Activated naive CD8-positive, alpha-beta T cell treated with anti-CD3 and anti-CD28 coated beads, Interleukin-2, amount 10 ng/mL, durations not matched to agents 7 days and 5 days (primary cell): ENCODE measurements at places on chromosomes 2 and 18. TPM values are rescaled to one million over a fixed set of nuclear protein-coding genes. Genes with fewer than 3 reads are reported as not detected.

The UGT1A10 gene
- not detected for total RNA-seq

GRCh38 chr2:237786936-237787335 lies 11.6 kb upstream of the RBM44 start:
- H3K36me3 ChIP-seq, result peaks cover 58% of the 10 kb centered on the region
- no peak overlapping the region for H3K27ac ChIP-seq
- H3K4me1 ChIP-seq, result peaks cover 2% of the 10 kb centered on the region
- H3K27me3 ChIP-seq, result no peaks in the 10 kb centered on the region
- H3K4me3 ChIP-seq, result no peak overlapping the region
- DNase-seq, result no peak

- peaks cover 5% of the 10 kb centered on the region for H3K36me3 ChIP-seq
- H3K4me3 ChIP-seq, result no peak overlapping the region
- no peak overlapping the region for H3K27ac ChIP-seq
- no peak for DNase-seq
These were observed 329.6 kb upstream of the ID2 start for GRCh38 chr2:8352296-8352695.

The IL36RN gene
- not detected for total RNA-seq

DNA sequence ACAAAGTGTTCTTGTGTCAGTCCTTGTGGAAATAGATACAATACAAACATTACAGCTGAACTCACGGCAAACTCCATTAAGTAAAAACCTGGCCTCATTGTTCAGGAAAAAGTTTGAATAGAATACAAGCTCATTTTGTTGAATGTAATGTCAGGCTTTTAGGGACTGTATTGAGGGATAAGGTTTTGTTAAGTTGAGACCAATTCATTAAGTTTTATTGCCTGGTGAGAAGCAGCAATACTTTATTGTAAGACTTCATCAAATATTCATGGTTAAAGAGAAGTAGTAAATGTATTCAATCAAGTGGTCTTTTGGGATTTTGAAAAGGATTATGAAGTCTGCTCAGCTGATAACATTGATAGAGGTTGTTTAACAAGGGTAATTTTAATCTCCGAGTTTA lies 35.4 kb upstream of the METAP1D start:
- no peak for DNase-seq
- H3K27ac ChIP-seq, result peak overlapping the region; percentile 38
- peak overlapping the region; percentile 49 for H3K4me3 ChIP-seq
- peaks cover 47% of the 10 kb centered on the region for H3K4me1 ChIP-seq
- peaks cover 36% of the 10 kb centered on the region for H3K36me3 ChIP-seq

DNA sequence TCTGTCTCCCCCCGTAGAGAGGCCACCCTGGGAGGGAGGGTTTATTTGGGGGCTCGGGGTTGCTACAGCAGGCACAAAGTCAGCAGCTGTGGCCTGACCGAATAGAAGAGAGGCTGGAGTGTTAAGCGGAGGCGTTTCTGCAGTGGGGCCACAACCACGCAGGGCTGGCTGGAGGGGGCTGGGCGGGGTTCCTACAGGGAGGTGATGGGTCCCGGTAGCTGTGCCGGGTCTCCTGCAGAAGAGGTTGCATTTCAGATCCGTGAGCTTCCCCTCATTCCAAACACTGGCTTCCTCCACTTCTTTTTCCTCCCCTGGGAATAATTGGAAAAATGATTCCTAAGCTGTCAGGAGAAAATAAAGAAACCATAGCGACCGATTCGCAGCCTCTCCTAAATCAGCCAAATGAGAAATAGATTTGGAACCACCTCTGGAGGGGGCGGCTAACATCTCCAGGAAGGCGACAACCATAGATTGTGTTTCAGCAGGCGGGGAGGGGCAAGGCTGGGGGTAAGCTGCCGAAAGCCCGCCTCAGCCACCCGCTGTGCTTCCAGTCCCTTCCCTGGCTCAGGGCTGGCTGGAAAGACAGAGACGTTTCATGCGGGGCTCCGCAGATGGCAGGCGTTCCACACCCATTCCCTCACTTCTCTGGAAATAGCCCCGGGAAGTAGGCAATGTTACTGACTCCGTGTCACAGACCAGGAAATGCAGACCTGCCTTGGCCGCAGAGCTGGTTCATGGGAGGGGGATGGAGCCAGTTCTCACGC lies 85.6 kb upstream of the TAF1B start:
- H3K27ac ChIP-seq, result no peak overlapping the region
- H3K27me3 ChIP-seq, result peaks cover 44% of the 10 kb centered on the region
- DNase-seq, result no peak
- H3K4me1 ChIP-seq, result peaks cover 33% of the 10 kb centered on the region
- H3K36me3 ChIP-seq, result no peaks in the 10 kb centered on the region
- H3K4me3 ChIP-seq, result no peak overlapping the region

DNA sequence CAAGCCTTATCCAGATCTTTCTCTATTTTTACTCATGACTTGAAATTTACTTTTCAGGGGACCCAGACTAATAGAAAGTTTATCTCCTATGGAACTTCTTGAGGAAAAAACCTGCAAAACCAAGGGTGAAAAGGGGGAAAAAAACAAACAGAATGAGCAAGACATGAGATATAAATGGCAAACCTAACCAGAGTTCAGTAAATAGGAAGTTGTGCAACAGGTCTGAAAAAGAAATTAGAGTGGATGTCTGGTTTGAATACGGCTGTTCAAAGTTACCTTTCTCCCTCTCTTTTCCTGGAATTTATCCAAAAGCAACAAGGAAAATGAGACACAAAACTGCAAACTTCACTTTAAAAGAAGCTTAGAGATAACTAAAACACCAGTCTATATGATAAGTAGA lies 78.8 kb upstream of the TGFA start:
- H3K36me3 ChIP-seq, result no peaks in the 10 kb centered on the region
- H3K27me3 ChIP-seq, result peaks cover 14% of the 10 kb centered on the region
- no peak for DNase-seq
- no peaks in the 10 kb centered on the region for H3K4me1 ChIP-seq
- no peak overlapping the region for H3K27ac ChIP-seq
- H3K4me3 ChIP-seq, result no peak overlapping the region

- H3K4me3 ChIP-seq, result no peak overlapping the region
- no peaks in the 10 kb centered on the region for H3K27me3 ChIP-seq
- H3K27ac ChIP-seq, result no peak overlapping the region
- H3K4me1 ChIP-seq, result no peaks in the 10 kb centered on the region
These were observed 2.8 kb downstream of the CPS1 start for GRCh38 chr2:210559182-210559581.

The TUBA4B gene
- not detected for total RNA-seq

The ACTG2 gene
- total RNA-seq, result 0.22 TPM

DNA sequence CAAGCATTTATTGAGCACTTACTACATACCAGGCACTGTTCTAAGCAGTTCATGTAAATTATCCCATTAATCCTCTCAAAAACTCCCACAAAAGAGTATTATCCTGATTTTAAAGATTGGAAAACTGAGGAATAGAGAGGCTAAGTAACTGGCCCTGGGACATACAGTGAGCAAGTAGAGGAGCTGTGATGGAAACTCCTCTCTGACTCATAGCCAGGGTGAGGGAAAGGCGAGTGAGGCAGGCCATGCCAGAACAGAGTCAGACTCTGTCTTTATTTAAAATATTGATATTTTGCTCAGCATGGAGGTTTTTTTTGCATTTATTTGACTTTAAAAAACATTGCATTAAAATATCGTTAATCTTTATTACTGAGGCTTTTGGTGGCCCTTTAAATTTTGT lies 208.0 kb downstream of the LOXHD1 start:
- peaks cover 6% of the 10 kb centered on the region for H3K27me3 ChIP-seq
- H3K4me1 ChIP-seq, result no peaks in the 10 kb centered on the region
- no peak overlapping the region for H3K27ac ChIP-seq
- H3K36me3 ChIP-seq, result peaks cover 2% of the 10 kb centered on the region
- H3K4me3 ChIP-seq, result no peak overlapping the region

DNA sequence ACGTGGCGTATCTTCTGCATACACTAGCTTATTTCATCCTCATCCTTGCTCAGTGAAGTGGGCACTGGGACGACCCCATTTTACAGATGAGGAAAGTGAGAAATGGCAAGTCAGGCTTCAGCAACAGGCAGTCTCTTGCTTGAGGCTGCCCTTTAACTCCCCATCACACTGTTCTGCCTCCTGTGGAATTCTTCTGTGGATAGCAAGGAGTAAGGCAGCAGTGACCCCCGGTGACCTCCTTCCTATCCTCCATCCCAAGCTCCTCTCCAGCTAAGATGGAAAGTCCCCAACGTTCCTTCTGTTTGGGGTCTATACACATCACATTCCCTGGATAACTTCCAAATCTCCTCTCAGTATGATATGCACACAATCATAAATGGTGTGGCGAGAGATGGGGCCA lies 10.5 kb downstream of the ANKRD29 start:
- no peaks in the 10 kb centered on the region for H3K4me1 ChIP-seq
- H3K27ac ChIP-seq, result no peak overlapping the region
- DNase-seq, result no peak
- H3K4me3 ChIP-seq, result no peak overlapping the region
- H3K27me3 ChIP-seq, result peaks cover 29% of the 10 kb centered on the region

DNA sequence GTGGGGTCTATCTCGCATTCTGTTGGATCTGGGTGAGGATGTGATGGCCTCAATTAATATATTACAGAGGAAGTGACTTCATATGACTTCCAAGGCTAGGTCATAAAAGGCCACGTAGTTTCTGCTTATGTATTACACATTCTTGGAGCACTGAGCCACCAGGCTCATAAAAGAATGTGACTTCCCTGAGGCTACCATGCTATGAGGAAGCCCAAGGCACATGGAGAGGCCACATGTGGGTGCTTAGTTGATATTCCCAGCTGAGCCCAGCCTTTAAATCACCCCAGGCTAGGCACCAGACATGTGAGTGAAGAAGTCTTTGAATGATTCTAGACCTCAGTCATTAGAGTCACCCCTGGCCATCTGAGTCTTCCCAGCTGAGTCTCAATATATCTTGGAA lies 13.3 kb upstream of the REEP1 start:
- no peak overlapping the region for H3K27ac ChIP-seq
- H3K4me3 ChIP-seq, result no peak overlapping the region
- H3K27me3 ChIP-seq, result peaks cover 15% of the 10 kb centered on the region
- no peaks in the 10 kb centered on the region for H3K4me1 ChIP-seq
- no peaks in the 10 kb centered on the region for H3K36me3 ChIP-seq

DNA sequence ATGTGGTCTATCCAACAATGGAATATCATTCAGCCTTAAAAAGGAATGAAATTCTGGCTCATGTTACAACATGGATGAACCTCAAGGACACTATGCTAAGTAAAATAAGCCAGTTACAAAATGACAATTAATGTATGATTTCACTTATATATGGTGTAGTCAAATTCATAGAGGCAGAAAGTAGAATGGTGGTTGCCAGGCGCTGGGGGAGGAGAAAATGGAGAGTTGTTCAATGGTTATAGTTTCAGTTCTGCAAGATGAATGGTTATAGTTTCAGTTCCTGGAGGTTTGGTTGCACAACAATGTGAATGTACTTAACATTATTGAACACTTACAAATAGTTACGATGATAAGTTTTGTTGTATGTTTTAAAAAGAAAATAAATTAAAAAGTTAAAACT lies 79.2 kb upstream of the IL1R2 start:
- peaks cover 11% of the 10 kb centered on the region for H3K36me3 ChIP-seq
- no peak overlapping the region for H3K4me3 ChIP-seq
- no peak for DNase-seq
- no peak overlapping the region for H3K27ac ChIP-seq

DNA sequence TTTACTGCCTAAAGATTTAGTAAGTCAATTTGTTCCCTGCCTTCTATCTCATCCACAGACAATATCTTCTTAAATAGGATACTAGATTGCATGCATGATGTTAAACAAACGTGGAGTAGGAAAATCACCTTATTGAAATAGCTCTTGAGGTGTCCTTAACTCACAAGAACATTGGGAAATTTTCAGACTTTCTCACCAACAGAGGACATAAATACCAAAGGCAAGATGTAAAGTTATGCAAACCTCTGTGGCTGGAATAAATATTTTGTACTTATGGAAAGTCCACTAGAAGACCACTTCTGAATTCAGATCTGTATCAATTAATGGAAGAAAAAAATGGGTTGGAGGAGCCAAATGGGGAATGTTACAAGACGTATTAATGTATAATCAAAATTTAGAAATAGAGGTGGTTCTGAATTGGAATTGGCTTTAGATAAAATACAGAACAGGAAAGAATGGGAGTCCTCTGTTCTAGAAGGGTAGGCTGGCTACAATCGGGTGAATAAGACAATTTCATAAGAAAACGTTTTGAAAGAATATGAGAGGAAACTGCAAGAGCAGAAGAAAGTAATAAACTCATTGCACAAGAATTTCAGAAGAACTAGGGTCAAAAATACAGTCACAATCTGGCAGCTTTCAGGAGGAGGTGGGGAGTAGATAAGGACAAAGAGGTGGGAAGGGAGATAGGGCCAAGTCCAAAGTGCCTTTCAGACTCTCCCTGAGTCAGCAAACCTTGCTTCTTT lies 69.3 kb upstream of the FN1 start:
- no peak overlapping the region for H3K27ac ChIP-seq
- H3K27me3 ChIP-seq, result peaks cover 14% of the 10 kb centered on the region
- H3K36me3 ChIP-seq, result no peaks in the 10 kb centered on the region
- no peak for DNase-seq

The UGT1A3 gene
- total RNA-seq, result not detected

- H3K27ac ChIP-seq, result no peak overlapping the region
- no peak for DNase-seq
- H3K4me3 ChIP-seq, result no peak overlapping the region
- H3K36me3 ChIP-seq, result no peaks in the 10 kb centered on the region
- H3K27me3 ChIP-seq, result peaks cover 2% of the 10 kb centered on the region
These were observed 163.8 kb downstream of the RBM43 start for GRCh38 chr2:151097895-151098294.

DNA sequence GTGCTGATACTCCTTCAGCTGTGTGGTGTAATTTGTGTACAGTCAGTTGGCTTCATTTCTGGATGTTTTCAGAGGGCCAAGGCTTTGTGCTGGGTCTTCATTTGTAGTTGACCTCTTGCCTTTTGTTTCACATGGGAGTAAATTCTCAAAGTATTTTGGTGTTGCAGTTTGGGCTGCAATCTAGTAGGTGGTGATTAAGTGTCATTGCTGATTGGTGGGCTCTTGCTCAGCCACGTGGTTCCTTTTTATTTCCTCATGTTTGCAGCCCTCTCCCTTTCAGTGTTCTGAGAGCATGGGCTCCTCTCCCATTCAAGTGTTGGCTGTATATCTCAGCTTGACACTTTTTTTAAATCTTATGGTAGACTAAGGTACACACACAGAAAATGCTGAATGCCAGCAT lies 96.8 kb downstream of the SNTG2 start:
- H3K4me3 ChIP-seq, result no peak overlapping the region
- no peaks in the 10 kb centered on the region for H3K27me3 ChIP-seq
- peaks cover 13% of the 10 kb centered on the region for H3K4me1 ChIP-seq
- H3K36me3 ChIP-seq, result peaks cover 23% of the 10 kb centered on the region
- no peak for DNase-seq
- H3K27ac ChIP-seq, result no peak overlapping the region
